ENCODE measurements at places on chromosomes 2 and 18. TPM values are rescaled to one million over a fixed set of nuclear protein-coding genes. Genes with fewer than 3 reads are reported as not detected.

The GPR45 gene
- total RNA-seq, result not detected

The ADRA2B gene
- total RNA-seq, result 0.08 TPM

The AMER3 gene
- not detected for total RNA-seq

The RAB6C gene
- not detected for total RNA-seq

The SIX3 gene
- total RNA-seq, result 0.41 TPM

The CRACDL gene
- total RNA-seq, result 0.54 TPM

All from A549 treated with DMSO at 1 μM for 4 hours (cell line).